ENCODE measurements at places on chromosomes 6 and 20.

GRCh38 chr6:9420316-9421015, 985.1 kb upstream of the SLC35B3 start:
- no peak for DNase-seq

GRCh38 chr6:149614337-149614736, 34.2 kb downstream of the KATNA1 start:
- DNase-seq, result peak; percentile 45

- no peak for DNase-seq
Measured at GRCh38 chr20:5074232-5074674, 45.5 kb downstream of the PCNA start.

GRCh38 chr6:70289299-70289698, 13.6 kb downstream of the COL9A1 start:
- DNase-seq, result no peak

- DNase-seq, result no peak
Measured at GRCh38 chr20:24647713-24648112, 178.3 kb downstream of the SYNDIG1 start.

DNA sequence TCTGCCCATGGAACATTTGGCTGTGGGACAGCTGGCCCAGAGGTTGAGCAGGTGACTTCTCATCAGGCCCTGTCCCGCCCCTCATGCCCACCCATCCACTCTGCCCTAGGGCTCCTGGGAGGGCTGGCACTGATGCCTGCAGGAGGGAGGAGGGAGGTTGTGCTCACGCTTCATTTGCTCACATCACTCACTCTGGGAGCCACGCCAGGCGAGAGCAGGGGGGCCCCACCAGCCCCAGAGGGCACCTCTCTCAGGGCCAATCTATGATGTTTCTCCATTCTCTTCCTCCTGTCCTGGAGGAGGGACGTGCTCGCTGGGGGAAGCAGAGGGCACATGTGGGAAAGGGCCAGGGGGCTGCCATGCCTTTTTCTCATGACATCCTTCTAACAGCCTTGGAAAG, 10.9 kb upstream of the GLP1R start:
- DNase-seq, result no peak

GRCh38 chr20:36274181-36274841, 31.8 kb upstream of the DLGAP4 start:
- no peak for DNase-seq

GRCh38 chr6:44315516-44315915, 2.4 kb upstream of the AARS2 start:
- no peak for DNase-seq

- DNase-seq, result peak; percentile 65
Measured at GRCh38 chr6:158009114-158009891, 27.6 kb downstream of the SYNJ2 start.

DNA sequence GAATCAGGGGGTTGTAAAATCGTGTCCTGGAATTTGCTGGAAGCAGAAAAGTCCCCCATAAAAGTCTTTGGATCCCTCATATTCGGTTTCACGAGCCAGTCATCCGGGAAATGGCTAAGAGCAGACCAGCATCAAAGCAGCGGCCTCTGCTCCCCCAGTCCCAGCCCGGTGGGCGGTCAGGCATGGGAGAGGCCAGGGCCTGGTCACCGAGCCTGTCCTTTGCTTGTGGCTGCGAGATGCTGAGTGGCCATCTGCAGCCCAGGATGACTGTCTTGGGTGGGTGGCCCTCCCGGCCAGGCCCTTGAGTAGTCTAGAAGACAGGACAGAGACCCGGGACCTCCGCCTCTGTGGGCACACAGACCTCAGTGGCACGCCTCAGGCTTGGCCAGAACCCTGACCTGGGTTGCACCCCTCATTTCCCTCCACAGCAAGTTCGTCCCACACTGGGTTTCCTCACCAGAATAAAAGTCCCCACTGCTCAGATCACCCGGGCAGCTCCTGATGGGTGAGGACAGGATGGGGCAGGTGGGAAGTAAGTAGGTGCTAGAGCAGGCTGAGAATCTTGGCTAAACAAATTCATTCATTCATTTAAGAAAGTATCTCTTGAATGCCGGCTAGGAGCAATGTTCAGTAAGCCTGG, 172.1 kb downstream of the BMP7 start:
- DNase-seq, result no peak

DNA sequence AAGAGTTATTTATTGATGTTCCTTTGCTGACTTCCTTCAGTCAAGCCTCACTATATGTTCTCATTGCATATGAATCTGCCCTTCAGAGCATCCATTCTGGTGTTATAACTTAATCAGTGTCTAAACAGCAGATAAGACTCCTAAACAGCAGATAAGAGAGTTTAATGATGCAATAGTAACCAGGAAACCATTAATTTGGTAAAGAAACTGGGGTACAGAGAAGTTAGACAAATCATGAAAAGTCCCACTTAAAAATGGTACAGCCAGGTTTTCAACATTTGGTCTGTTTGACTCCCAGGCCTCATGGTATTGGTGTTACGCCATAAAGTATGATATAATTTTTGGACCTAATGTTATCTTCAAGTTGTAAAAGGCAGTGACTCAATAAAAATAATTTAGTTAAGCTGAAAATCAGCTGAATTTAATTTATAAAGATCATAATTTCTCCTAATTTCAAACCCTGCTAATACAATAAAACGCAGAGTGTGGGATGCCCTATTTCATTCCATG, 127.4 kb upstream of the DST start:
- no peak for DNase-seq

DNA sequence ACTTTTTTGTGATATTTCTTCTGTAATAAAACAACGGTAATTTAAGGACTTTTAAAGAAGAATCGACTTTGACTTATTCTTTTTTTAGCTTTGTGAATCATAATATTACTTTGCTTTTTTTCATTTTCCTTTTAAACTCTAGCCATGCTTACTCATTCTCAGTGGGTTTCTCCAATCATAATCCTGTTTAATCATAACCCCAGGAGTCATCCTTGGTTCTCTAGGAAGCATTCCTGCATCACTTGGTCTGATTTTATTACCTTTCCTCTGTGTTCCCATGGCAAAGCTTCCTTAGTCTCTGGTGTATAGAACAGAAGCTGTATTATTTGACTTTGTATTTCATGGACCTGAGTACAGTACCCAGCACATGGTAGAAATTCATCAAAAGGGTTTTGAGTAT, 223.5 kb downstream of the CDKAL1 start:
- DNase-seq, result peak; percentile 72

DNA sequence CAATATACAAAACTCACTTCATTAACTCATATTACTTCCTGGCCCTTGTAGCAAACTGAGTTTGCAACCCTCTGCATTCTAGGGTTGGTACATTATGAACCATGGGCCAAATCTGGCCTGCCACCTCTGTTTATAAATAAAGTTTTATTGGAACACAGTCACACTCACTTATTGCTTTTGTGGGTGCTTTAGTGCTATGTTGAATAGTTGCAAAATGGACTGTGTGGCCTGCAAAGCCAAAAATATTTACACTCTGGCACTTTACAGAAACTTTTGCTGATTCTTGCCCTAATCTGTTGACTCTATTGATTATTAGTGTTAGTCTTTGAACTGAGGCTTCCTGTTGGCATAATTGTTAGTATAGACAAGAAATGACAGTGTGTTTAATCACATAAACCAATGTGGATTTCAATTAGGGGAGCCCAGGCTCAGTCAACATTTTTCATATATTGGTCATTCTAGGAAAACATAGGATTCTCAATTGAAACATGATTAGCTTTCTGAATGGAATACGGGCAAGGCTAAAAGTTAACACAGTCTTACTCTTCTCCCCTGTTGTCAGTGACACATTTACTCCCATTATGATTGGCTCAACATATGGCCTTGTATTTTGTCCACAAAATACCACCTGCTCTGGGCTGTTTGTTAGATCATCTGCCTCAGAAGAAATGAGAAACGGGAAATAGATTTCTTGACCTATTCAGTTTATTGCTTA, 241.9 kb upstream of the ZFP64 start:
- DNase-seq, result no peak

- DNase-seq, result no peak
Measured at GRCh38 chr6:22601984-22602383, 32.6 kb downstream of the HDGFL1 start.

Measured in fibroblast of mammary gland (primary cell).